ENCODE measurements at places on chromosomes 11 and 22. TPM values are rescaled to one million over a fixed set of nuclear protein-coding genes. Genes with fewer than 3 reads are reported as not detected.

- no peak for DNase-seq
These were observed 134.2 kb upstream of the CARD18 start for GRCh38 chr11:105273660-105274280.

ZNF214 gene
- not detected for total RNA-seq

MUC5AC gene
- not detected for total RNA-seq

DNA sequence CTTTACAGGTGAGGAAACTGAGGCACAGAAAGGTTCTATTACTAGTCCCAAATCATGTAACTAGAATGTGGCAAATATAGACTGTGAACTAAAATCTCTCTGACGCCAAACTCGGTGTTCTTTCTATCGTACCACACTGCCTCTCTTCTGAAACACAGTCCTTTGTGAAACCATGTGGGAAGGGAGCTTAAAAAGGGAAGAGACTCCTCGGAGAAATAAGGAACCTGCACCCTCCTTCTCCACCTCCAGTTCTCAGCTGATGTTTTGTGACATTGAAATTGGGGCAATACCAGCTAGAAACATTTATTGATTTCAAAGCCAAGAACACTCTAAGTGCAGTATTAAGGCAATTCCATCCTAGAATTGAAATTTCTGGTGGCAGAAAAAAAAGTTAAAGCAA lies 76.4 kb upstream of the DRD2 start:
- DNase-seq = no peak

DNA sequence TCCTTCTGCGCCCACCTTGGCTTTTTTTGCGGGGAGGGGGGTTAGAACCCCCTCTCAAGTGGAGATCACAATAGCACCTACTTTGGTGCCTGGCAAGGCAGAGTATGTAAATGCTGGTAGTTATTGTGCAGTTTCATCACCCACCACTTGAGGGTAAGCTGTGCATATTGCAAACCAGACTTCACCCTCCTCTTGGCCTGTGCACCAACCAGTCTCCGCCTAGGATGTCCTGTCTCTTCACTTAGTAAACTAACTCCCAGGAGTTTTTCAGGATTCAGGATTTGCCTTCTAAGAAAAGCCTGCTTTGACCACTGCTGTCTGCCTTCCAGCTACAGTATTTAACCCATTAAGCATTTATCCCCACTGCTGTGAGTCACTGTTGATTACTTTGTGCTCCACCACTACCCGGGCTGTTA lies 2.0 kb upstream of the UBXN1 start:
- peak; percentile 71 for DNase-seq

DNA sequence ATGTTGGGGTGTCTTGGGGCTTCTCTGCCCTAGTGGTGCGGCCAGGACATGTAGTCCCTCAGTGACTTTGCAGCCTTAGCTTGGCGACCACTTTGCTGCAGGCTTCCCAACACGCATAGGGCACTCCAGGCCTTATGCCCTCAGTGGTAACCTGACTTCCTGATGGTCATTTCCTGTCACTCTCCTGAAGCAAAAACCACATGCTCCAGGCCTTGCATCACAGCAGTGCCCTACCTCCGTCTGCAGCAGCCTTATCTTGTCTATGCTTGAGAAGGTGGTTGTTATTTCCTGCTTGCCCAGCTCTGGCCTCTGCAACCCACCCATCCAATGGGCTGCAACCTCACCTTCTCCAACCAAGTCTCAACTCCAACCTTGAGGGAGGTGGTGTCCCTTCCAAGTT lies 33.4 kb upstream of the PISD start:
- DNase-seq = no peak

DNA sequence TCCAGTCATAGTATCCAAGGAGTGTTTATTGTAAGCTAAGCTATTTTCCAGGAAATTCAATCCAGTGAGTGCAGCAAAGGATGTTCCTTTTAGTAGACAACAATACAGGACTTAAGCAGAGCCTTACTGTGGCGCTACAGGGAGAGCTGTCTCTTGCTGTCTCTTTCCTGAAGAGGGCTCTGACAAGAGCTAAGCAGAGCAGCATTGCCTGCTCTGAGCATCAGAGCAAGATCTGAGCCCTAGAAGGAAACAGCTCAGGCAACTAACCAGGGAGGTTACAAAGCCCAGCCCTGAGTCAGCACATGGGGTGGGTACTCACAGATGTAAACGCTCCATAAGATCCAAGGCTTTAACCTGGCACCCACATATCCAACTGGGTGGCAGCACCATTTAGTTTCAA lies 8.0 kb downstream of the LAYN start:
- no peak for DNase-seq

RAPSN gene
- 0.45 TPM for total RNA-seq

GRCh38 chr22:23402275-23403151 lies 177.6 kb downstream of the IGLL1 start:
- DNase-seq = peak; percentile 72

KRTAP5-10 gene
- total RNA-seq = not detected

DNA sequence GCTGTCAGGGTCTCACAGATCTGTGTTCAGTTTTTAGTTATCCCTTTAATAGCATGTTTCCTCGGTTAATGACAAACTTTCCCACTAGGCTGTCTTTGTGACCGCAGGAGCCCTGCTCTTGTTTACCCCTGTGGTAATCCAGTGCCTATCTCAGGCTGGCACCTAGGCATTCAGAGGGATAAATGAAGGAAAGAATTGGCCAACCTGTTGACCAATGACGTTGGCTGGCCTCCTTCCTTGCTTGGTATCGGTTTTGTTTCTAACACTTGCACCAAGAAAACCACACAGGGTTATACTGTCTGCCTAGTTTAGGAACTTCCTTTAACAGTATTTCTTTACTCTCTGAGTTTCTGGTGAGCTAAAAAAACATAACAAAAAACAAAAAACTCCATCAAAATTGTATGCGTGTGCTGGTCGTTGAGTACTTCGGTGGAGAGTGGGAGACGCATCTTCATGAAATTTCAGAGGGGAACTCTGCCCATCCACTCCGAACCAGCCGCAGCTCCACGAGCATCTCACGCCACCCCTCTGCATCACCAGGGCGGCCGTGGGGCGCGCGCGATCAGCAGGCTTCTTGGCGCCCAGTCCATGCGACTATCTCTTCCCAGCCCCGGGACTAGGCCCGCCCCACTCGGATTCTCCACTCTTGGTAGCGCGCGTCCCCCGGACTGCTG lies 563 bp upstream of the ENDOD1 start:
- peak; percentile 64 for DNase-seq

DNA sequence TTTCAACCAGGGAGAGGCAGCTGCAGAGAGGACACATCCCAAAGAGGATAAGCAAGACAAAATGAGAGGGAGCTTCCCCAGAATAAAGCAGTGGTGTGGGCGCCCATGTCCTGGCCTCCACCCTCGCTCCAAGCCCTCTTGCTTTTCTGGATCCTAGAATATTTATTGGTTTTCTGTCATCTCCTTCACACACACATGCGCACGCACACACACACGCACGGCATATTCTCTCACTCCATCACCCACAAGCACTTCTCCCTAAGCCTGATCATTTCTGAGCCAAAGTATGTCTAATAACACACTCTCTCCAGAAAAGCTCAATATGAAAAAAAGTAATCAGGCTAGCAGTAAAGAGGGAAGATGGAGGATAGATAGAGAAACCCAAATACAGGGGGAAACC lies 7.6 kb downstream of the IGSF9B start:
- DNase-seq = no peak

OSM gene
- total RNA-seq = 140 TPM

CECR2 gene
- not detected for total RNA-seq

TRIM48 gene
- not detected for total RNA-seq

GRCh38 chr11:35407041-35407440 lies 12.3 kb downstream of the SLC1A2 start:
- no peak for DNase-seq

DNA sequence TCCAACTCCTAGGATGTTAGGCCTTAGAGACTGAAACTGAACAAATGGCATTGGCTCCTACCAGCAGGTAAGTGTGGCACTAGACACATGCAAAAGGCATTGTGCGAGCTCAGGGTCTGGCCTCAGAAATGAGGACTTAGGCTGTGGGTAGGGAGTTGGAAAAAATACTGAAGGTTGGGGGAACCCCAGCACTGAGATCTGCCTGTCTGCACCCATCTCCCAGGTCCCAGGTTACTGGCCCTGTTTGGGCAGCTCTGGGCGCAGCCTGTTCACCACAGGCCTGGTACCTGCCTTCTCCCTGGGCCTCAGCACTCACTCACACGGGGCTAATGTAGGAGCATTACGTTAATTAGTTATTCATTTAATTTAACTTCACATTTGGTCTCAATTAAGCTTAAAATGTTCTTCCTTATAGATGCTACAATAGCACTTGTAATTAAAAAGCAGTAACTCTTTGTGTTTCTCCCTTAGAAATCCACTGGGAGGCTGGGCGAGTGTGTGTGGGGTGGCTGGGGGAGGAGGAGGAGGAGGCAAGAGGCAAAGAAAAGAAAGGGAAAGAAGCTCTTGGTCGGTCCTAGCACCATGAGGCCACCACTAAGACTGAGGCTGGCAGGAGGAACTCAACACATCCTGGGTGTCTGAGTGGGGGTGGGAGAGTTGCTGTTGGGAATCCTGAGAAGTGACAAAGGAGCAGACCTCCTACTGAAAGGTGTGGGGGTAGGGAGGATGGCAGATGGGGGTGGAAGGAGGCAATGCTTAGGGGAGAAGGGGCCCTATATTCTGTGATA lies 19.4 kb downstream of the TMEM218 start:
- DNase-seq = no peak

Data from activated CD8-positive, alpha-beta T cell treated with anti-CD3 and anti-CD28 coated beads, Interleukin-2, amount 10 ng/mL, durations not matched to agents 7 days and 5 days (primary cell).